Cerebellar nuclear complex (tissue), 1 donor: ENCODE measurements at places on chromosomes 5 and 9.

GRCh38 chr5:164145458-164145857 lies 640.0 kb downstream of the MAT2B start:
- DNase-seq, result no peak

- no peak for DNase-seq
Observed at GRCh38 chr9:77125665-77126064, 51.7 kb upstream of the VPS13A start.

DNA sequence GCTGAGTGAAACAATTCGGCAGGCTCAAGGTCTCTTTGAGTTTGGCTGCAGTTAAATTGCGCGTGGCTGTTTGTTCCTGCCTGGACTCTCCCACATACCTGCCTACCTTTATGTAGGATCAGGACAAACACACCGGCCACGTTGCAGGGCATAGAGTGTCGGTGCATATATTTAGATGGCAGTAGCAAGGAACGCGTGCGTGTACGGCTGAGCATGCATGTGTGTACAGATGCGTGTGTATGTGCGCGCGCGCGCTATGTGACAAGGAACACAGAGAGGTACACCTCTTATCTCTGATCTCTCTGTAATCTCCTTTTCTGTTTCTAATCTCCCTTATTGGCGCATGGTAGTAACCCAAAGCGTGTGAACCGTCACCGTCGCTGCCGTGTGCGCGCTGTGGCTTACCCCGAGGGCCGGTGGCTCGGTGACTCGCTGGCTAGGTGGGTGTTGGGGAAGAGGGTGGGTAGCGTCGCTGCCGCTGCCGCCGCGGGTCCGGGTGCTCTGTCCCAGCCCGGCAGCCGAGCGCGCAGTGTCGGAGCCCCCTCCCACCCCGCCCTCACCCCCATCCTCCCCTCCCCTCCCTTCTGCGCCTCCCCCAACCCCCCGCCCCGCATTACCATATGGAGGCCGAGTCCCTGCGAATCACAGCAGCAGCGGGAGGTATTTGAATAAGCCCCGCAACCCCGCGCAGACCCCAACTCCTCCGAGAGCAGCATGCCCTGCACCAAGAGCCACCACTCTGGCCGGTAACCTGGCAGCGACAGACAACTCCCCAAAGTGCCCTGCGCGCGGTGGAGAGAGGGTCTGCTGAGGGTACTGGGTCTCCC lies 204.8 kb downstream of the MEF2C start:
- DNase-seq, result no peak

DNA sequence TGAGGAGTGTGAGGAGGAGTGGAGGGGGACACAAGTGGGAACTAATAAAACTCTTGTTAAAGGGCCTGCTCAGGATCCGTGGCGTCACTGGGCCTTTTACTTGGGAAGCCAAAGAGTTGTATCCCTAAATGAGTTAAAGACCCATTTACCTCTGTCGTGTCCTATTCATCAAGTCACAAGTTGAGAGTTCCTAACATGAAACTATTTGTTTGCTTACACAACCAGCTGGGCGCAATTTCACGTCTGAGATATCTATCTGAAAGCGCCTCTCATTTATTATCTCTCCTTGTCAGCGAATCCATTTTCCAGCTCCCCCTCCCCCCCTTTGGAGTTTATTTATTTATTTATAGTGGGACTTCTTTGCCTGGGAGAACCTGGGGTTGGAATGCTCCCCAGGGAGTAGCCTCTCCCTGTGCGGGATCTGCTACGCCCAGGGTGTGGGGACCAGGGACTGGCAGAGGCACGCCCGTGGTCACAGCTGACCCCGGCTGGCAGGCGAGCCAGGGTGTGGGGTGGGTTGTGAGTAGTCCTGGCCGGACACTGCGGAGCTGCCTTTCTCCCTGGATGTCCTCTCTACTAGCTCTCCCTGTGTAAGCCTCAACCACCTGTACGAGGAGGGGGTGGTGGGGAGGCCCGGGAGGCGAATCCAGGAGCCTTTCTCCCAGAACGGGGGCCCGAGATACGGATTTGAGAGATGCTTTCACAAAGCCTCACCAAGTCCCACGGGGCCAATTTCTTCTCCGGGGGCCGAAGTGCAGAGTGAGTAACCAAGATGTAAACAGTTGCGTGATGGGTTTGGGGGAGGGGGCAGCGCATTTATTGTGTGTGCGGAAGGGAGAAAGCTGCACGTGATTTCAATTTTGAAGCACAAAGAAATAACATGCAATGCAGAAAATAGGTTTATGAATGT lies 15.3 kb downstream of the NR2F1 start:
- DNase-seq, result no peak

- no peak for DNase-seq
Observed at GRCh38 chr5:168374532-168374931, 83.1 kb downstream of the WWC1 start.

DNA sequence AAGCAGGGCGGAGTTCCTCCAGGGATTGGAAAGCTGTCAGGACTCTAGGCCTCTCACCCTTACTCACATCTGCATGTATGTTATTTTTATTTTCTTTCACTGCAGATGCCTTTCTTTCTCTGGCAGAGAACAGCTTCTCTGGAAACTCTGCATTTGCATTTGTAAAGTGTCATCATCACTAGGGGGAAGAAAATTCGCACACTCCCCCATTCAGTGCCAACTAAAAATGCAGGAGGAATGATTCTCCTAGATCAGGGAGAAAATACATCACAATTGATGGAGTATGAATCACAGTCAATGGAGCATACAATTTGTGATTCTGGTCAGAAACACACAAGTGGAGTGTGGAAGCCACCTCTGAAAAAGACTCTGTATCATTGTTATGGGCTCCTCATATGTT lies 351.4 kb upstream of the FTMT start:
- no peak for DNase-seq

GRCh38 chr9:94147776-94148175 lies 63.5 kb downstream of the PTPDC1 start:
- no peak for DNase-seq

DNA sequence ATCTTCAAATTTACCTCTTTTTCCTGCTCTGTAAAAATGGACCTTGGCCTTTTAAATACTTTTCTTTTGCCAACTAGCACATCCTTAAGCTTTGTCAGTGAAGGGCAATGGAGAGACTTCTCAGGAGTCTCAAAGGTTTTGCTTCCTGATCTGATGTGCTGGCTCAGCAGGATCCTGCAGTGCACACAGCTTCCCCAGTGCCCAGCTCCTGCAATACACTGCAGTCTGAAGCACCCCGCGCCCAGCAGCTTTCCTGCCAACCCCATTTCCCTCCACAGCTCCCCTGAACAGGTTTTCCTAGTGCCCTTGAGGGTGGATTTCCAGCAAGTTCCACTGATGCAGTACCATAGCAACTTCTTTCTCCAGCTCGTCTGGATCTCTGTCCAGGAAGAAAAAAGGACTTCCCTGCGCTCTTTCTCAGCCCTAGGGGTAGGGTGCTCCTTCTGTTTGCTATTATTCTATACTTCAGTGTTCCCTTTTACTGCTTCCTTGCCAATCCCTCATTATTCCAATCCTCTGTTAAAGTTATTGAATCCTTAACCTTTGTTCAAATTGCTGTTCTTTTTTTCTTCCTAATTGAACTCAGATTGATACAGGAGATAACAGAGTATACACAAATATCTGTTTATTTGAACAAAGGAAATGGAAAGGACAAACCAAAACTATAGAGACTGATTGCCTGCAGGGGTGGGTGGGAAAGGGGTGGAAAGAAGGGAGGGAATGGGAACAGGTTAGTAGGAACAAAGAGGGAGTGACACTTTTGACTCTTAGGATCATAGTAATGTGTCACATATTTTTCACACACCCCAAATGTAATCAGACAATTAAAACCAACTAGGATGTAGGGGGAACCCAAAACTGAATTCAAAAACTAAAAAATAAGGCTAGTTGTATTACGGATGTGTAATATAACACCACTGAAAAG lies 8.5 kb downstream of the SNAPC3 start:
- DNase-seq, result no peak

DNA sequence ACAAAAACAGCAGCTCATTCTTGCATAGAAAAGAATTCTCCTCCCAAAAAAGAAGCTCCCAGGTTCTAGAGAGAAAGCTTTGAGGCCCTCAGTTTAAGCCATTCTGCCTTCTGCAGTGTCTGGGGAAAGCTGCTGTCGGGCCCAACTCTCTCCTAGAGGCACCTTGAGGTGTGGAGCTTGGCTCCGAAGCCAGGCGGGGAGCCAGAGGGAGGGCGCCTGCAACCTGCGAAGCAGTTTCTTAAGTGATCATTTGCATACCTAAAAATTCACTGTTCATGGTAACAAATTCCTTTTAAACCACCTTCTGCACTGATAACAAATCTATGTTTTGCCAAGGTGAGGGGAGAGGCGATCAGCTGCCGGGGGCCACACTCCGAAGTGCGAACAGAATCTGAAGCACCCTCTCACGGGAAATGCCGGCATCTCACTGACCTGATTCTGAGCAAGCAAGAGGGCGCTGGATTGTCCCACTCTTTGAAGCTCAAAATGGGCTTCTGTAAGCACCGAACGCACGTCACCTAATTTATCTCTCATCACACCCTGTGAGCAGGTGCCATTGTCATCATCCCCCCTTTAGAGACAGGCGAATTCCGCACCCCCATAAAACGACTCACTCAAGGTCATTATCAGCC lies 86.1 kb downstream of the GTF3C4 start:
- DNase-seq, result no peak

GRCh38 chr5:175714479-175715085 lies 56.7 kb downstream of the HRH2 start:
- no peak for DNase-seq

- no peak for DNase-seq
Observed at GRCh38 chr9:113475031-113475430, 11.5 kb downstream of the RGS3 start.

GRCh38 chr5:626850-627249 lies 14.7 kb downstream of the CEP72 start:
- DNase-seq, result no peak

- DNase-seq, result no peak
Observed at GRCh38 chr5:180315762-180316212, 23.9 kb upstream of the MAPK9 start.
